Right ventricle myocardium inferior (tissue), 1 donor: ENCODE measurements at places on chromosomes 5 and 9. TPM values are rescaled to one million over a fixed set of nuclear protein-coding genes. Genes with fewer than 3 reads are reported as not detected.

SGCD gene
- 75.2 TPM for total RNA-seq

IL5 gene
- not detected for total RNA-seq

- no peak for DNase-seq
These were observed 51.1 kb upstream of the SNX2 start for GRCh38 chr5:122723606-122724352.

DNA sequence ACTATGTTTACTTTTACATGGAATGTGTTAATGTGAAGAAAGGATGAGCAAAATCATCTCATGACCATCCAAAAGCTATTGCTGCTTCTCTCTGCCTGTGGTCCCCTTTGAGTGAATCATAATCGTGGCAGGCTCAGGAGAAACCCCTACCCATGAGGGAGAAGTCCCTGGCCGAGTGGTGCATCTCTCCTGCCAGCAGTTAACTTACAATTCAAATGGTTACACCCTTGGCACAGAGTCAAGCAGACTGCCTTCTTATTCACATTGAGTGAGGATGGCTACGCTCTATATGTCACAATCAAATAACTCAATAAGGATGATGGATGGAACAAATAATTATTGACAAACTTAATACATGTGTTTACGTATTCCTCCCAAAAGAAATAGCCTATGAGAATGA is 179.1 kb downstream of the FGF1 start:
- DNase-seq = no peak
